ENCODE measurements at places on chromosomes 5 and 9.

- no peak for DNase-seq
These were observed 290.8 kb downstream of the MSX2 start for GRCh38 chr5:175015028-175015685.

GRCh38 chr9:134655101-134655500, 13.5 kb downstream of the COL5A1 start:
- no peak for DNase-seq

DNA sequence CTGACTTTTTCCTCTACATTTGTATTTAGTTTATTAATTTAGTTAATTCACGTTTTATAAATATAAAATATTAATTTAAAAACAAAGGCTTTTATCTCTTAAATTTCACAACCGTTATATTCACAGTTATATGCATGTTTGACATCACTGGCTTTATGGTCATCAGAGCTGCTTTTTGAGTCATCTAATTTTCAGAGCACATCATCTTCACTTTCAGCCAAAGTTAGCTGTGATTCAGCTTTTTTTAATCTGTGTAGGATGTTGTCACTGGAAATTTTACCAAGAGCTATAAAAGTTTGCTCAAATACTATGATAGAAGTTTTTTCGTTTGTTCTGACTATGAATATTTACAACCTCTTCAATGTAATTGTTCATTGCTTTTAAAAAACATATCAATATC, 12.4 kb downstream of the CDC37L1 start:
- peak; percentile 13 for DNase-seq

DNA sequence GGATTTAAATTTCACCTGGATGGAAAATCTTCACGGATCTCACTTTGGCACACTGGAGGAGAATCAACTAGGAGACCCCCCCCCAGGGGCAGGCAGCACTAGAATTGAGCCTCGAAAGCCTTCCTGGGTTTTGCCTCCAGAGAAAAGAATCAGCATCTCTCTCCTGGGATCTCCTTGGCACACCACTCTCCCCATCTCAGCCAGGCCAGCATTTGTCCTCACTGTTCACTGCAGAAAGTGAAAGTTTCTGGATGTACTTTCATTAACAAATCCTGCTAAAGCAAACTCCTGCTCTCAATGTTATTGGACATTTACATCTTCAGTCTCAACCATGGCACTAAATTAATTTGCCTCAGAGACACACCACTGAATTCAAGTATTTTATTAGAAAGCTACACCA, 312.2 kb downstream of the SLIT3 start:
- DNase-seq: no peak

DNA sequence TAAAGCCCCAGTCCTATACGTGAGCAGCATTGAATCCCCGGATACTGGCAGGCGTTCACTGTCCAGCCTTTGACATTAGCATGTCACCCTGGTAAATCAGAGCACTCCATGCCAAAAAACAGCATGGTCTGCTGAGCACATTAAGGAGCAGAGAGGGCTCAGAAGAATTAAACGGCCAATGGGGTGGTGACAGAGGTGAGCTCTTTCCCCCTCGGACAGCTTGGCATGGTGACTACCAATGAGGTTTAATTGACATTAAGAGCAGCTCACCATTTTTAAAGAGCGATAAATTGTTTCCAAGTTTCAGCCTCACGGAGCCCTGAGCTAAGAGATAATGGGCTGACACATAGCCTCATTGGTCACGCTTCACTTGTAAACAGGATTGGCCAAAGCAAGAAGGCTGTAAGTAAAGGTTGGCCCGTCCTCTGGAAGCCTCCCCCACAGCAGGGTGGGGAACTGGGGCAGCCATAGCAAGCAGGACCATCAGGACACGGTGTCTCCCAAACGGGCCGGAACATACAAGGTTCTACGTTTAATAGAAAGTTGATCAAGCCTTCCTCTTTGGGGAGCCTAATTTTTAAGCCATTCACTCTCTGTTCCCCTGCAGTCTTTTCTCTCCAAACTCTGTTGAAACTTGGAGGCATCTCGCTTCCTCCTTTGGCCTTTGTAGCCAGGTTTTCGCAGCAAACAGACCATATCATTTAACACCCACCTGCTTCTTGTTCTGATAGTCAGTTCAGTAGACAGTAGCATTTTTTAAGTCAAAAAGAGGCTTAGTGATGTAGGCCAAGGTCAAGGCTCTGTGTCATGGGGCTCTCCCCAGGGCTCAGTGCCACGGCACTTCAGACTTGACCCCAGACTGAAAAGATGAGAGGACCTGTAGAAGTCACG, 25.9 kb downstream of the QRFP start:
- DNase-seq: no peak

GRCh38 chr5:43207601-43208000, 15.6 kb downstream of the NIM1K start:
- DNase-seq: peak; percentile 45

GRCh38 chr5:151497391-151498002, 50.1 kb downstream of the SLC36A1 start:
- DNase-seq: no peak

GRCh38 chr5:14668181-14668591, 3.7 kb downstream of the OTULIN start:
- DNase-seq: no peak

- DNase-seq: no peak
These were observed 258.3 kb downstream of the HSPA4 start for GRCh38 chr5:133309984-133310621.

GRCh38 chr5:85000671-85001070, 616.0 kb upstream of the EDIL3 start:
- DNase-seq: peak; percentile 76

- DNase-seq: no peak
These were observed 98.5 kb downstream of the MRPS27 start for GRCh38 chr5:72221541-72221940.

GRCh38 chr9:20320921-20321320, 301.4 kb downstream of the MLLT3 start:
- DNase-seq: no peak

DNA sequence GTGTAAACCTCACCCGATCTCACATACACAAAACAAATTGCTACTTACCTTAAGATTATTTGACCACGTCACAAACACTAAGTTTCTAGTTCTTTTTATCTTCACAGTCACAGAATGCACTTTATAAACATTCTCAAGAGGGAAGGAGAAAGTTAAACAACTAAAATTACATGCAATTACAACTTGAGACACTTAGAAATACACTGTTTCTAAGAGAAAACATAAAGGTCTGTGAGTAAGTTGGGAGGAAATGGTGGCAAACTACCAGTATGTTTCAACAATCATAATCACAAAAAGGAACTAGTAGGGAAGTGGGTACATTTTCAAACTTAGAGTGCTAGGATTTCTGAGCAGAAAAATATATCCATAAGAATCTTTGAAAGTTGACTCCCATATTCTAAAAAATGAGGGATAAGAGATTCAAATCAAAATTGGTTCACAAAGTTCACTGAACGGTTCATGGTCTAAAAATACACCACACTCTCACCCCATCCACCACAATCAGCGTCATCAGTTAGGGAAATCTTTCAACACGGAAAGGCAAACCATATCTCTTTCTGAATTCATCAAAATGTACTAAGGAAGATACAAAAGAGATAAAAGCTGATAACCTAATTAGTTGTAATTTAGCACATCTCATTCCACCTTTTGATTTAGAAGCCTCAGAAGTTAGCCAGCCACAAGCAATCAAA, 182.6 kb downstream of the BNC2 start:
- DNase-seq: no peak

- no peak for DNase-seq
These were observed 13.9 kb upstream of the HAND1 start for GRCh38 chr5:154491941-154492340.

- no peak for DNase-seq
These were observed 110.2 kb downstream of the FBXL7 start for GRCh38 chr5:15610216-15610615.
